ENCODE measurements at places on chromosomes 16 and 17. TPM values are rescaled to one million over a fixed set of nuclear protein-coding genes. Genes with fewer than 3 reads are reported as not detected.
A peak's percentile ranks its signal among the peaks of the same experiment; 100 is the strongest.

GAST gene
- total RNA-seq: not detected

TRIM72 gene
- total RNA-seq: 0.04 TPM

GRCh38 chr16:54935266-54935968 lies 4.8 kb downstream of the IRX5 start:
- H3K4me3 ChIP-seq: peak overlapping the region; percentile 83
- peaks cover 10% of the 10 kb centered on the region for H3K36me3 ChIP-seq
- DNase-seq: no peak
- H3K27me3 ChIP-seq: peaks cover 74% of the 10 kb centered on the region

UTS2R gene
- 7.6 TPM for total RNA-seq

- H3K4me3 ChIP-seq: no peak overlapping the region
- peaks cover 3% of the 10 kb centered on the region for H3K27me3 ChIP-seq
- no peak overlapping the region for H3K27ac ChIP-seq
- no peak for DNase-seq
These were observed 571.5 kb upstream of the PSMD7 start for GRCh38 chr16:73725156-73725555.

DNA sequence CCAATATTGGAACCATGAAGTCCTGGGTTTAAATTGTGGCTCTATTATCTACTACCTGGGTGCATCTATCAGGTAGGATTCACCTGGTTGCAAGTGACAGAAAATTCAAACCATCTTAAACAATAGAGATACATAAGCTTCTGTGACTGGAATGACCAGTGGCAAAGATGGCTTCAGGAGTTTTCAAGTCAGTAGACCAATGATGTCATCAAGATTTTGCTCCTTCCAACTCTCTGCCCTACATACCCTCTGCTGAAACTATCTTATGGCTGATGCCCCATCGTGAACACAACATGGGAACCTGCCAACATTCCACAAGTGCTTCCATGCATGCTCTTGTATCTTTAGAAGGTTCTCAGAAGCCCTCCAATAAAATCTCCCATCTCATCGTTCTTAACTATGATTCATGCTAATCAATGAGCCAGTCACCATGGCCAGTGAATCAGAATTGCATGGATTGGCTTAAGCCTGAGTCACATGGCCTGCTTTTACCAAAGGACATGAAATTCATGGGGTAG lies 180.9 kb downstream of the GRIN2A start:
- no peaks in the 10 kb centered on the region for H3K36me3 ChIP-seq
- no peak overlapping the region for H3K4me3 ChIP-seq
- no peak overlapping the region for H3K27ac ChIP-seq
- DNase-seq: no peak

SOCS1 gene
- 11.7 TPM for total RNA-seq

DNA sequence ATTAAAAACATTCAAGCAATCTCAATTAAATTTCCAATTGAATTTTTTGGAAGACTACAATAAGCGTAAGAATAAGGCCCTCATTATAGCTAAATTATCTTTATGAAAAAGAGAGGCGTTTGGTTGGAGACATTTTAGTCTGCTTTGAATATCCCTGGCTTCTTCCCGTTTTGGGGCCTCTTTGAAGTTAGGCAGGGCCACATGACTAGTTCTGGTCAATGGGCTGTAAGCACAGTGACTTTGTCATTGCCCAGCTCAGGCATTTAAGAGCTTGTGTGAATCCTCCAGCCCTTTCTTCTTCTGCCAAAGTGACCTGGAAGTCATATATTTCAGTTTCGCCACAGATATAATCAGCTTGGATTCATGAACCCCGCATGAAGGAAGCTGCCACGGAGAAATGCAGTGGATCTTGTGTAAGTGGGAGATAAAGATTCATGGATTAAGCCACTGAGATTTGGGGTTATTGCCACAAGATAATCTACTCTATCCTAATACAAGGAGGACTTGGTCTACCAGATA lies 21.7 kb upstream of the UBTF start:
- peak overlapping the region; percentile 71 for H3K27ac ChIP-seq
- DNase-seq: no peak
- H3K27me3 ChIP-seq: peaks cover 3% of the 10 kb centered on the region
- peaks cover 13% of the 10 kb centered on the region for H3K4me1 ChIP-seq
- H3K36me3 ChIP-seq: no peaks in the 10 kb centered on the region
- no peak overlapping the region for H3K4me3 ChIP-seq

ZNF624 gene
- total RNA-seq: 11.7 TPM

GRCh38 chr17:57145347-57145746 lies 60.3 kb downstream of the AKAP1 start:
- H3K4me3 ChIP-seq: no peak overlapping the region
- no peak overlapping the region for H3K27ac ChIP-seq
- H3K36me3 ChIP-seq: no peaks in the 10 kb centered on the region
- H3K27me3 ChIP-seq: peaks cover 3% of the 10 kb centered on the region
- H3K4me1 ChIP-seq: peaks cover 3% of the 10 kb centered on the region

DNA sequence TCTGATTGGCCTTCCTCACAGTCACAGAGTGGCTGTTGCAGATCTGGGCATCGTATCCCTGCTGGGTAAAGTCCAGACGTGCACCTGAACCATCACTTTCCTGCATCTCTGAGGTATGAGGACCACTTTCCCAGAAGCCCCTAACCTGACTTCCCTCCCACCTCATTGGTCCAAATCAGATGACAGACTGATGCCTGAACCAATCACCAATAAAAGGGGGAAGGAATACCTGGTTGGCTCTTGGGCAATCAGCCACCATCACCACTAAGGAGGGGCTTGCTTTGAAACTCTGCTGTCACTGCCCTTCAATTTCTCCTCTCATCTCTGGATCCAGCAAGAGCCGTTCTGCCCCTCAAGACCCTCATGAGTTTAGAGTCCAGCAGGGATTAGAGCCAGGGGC lies 13.6 kb upstream of the WFDC1 start:
- H3K36me3 ChIP-seq: no peaks in the 10 kb centered on the region
- H3K4me1 ChIP-seq: peaks cover 11% of the 10 kb centered on the region
- no peaks in the 10 kb centered on the region for H3K27me3 ChIP-seq
- no peak overlapping the region for H3K27ac ChIP-seq

- peaks cover 3% of the 10 kb centered on the region for H3K4me1 ChIP-seq
- H3K27ac ChIP-seq: no peak overlapping the region
- no peaks in the 10 kb centered on the region for H3K36me3 ChIP-seq
- H3K4me3 ChIP-seq: no peak overlapping the region
These were observed 5.3 kb upstream of the MKS1 start for GRCh38 chr17:58224315-58224714.

GRCh38 chr17:34479371-34479770 lies 100.0 kb upstream of the TMEM132E start:
- DNase-seq: no peak
- no peaks in the 10 kb centered on the region for H3K36me3 ChIP-seq
- H3K4me1 ChIP-seq: no peaks in the 10 kb centered on the region
- H3K27ac ChIP-seq: no peak overlapping the region
- no peak overlapping the region for H3K4me3 ChIP-seq

RHBDL1 gene
- 6.0 TPM for total RNA-seq

GRCh38 chr17:55062921-55063320 lies 94.4 kb downstream of the STXBP4 start:
- H3K4me3 ChIP-seq: no peak overlapping the region
- H3K4me1 ChIP-seq: peaks cover 18% of the 10 kb centered on the region
- H3K27ac ChIP-seq: no peak overlapping the region
- no peaks in the 10 kb centered on the region for H3K27me3 ChIP-seq

DNA sequence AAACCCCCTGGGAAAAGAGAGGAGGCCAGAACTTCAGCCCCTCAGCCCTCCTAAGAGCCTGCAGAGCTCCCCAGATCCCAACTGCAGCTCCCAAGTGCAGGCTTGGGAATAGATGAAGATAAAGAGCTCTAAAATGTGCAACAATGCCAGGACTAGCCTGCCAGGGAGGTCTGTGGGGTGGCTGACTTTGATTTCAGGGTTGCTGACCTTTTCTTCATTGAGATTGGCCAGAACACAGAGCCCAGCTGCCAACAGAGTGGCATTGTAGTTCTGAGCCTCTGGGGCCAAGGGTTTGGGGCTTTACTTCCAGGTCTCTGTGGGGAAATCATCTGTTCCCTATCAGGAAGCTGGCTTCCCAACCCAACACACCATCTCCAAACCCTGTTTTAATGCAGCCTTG lies 120.6 kb downstream of the COPRS start:
- no peak overlapping the region for H3K4me3 ChIP-seq
- no peaks in the 10 kb centered on the region for H3K27me3 ChIP-seq

GJD3 gene
- total RNA-seq: not detected

DNA sequence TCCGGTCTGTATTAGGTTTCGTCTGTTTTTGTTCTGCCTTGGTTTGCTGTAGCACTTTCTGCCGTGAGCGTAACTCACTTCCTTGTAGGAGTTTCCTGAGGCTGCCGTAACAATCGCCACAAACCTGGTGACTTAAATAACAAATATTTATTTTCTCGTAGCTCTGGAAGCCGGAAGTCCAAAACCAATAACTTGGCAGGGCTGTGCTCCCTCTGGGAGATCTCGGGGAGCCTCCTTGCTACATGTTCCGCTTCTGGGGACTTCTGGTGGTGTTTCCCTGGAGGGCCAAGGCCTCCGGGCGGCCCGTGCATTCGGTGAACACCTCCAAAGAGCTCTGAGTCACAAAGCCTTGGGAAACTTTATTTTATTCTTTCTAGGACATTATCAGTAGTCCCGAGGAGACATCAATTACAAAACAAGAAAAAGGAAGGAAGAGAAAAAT lies 6.8 kb upstream of the WDR45B start:
- H3K27ac ChIP-seq: no peak overlapping the region
- no peaks in the 10 kb centered on the region for H3K4me1 ChIP-seq
- DNase-seq: no peak
- no peaks in the 10 kb centered on the region for H3K27me3 ChIP-seq

DNA sequence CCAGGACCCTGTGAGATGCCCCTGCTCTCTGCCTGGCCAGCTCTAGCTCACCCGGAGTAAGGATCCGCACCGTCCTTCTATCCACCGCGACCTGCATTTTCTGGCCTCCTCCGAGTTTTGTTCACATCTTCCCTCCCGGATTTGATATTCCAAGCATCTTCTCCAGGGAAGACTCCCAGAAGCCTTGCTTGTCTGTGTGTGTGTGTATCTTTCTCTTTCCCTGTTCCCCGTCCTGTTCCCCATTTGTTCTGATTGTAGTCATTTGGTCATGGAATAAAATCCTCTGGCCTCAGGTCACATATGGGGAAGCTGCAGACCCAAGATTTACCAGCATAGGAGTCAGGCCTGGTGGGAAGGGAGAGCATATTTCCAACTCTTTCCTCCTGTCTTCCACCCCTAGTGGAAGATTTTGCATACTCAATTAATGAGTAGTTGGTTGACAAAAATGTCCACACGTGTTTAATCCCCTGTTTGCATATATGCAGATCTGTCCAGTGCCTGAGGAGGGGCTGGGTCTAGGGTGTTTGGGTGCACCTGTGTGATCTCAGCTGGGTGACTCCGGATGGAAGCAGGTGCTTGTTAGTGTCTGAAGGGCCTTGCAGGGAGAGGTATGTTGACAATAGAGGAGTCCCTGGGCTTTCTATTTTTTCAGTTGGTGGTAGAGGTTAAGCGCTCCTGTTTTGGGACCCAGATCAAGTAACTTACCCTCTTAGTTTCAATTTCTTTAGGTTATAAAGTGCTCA lies 1.9 kb downstream of the PRAC1 start:
- H3K36me3 ChIP-seq: no peaks in the 10 kb centered on the region
- H3K4me3 ChIP-seq: peak overlapping the region; percentile 79
- peaks cover 49% of the 10 kb centered on the region for H3K4me1 ChIP-seq
- peak overlapping the region; percentile 98 for H3K27ac ChIP-seq
- peaks cover 96% of the 10 kb centered on the region for H3K27me3 ChIP-seq
- no peak for DNase-seq

IL21R gene
- 0.22 TPM for total RNA-seq

FBXW10 gene
- total RNA-seq: 0.16 TPM

DNA sequence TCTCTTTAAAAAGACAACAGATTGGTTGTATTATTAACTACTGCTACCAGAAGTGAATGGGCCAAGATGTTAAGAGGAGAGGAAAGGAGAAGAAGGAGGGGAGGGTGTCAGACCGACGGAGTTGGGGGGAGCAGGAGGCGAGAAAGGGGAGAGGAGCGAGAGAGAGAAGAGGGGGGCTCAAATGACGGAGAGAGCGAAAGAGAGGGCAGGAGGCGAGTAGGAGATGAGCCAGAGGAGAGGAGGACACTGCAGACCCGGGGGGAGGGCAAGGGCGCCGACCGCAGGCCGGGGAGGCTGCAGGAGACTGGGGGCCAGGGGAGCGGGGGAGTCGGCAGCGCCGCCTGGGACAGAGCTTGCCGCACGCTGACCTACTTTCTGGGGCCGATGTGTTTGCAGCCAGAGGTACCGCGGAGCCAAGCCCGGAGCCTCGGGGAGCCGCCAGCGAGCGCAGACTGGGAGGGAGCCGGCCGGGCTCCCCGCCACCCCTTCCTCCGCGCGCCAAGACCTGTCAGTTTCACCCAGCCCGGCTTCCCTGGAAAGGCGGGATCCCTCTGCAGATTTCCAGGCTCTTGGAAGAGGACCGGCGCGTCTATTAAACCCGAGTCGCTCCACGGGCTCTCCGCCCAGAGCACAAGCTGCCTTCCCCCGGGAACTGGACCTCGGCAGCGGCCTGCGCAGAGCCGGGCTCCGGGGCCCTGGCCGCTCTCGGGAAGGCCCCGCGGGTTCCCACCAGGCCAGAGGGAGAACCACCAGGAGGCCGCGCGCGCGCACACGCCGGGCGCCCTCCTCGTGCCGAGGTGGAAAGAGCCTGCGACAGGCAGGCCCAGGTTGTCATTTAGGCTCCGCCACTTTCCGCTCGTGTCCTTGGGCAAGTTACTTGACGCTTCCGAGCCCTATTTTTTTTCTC lies 74.6 kb downstream of the CMC2 start:
- no peaks in the 10 kb centered on the region for H3K36me3 ChIP-seq
- peak; percentile 38 for DNase-seq
- peak overlapping the region; percentile 64 for H3K27ac ChIP-seq
- peaks cover 22% of the 10 kb centered on the region for H3K4me1 ChIP-seq
- peak overlapping the region; percentile 72 for H3K4me3 ChIP-seq
- peaks cover 54% of the 10 kb centered on the region for H3K27me3 ChIP-seq

DNA sequence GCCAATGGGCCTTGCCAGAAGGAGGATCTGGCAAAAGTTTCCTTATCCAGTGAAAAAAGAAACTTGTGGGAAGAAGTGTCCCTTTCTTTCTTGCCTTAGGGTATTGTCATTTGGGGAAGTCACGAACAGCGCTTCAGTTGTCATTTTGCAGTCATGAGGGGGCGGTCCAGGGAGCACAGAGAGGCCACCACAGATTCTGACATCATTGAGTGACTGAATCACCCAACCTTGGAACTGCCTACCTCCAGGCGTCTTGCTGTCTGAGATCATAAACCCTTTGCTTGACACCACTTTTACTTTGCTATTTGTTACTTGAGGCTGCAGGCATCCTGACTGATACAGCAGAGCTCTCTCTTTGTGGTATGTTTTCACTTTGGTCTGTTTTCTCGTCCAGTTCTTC lies 3.1 kb upstream of the WSCD1 start:
- no peaks in the 10 kb centered on the region for H3K36me3 ChIP-seq
- DNase-seq: no peak
- H3K27me3 ChIP-seq: peaks cover 89% of the 10 kb centered on the region
- no peak overlapping the region for H3K4me3 ChIP-seq
- H3K27ac ChIP-seq: no peak overlapping the region

- H3K4me3 ChIP-seq: peak overlapping the region; percentile 45
- H3K27ac ChIP-seq: peak overlapping the region; percentile 43
- DNase-seq: no peak
- H3K36me3 ChIP-seq: peaks cover 22% of the 10 kb centered on the region
These were observed 1.7 kb downstream of the SMARCE1 start for GRCh38 chr17:40645943-40646342.

- no peak for DNase-seq
- no peak overlapping the region for H3K27ac ChIP-seq
- H3K4me3 ChIP-seq: peak overlapping the region; percentile 72
- H3K27me3 ChIP-seq: peaks cover 29% of the 10 kb centered on the region
These were observed 138.9 kb downstream of the SEC14L1 start for GRCh38 chr17:77279448-77280303.

GRCh38 chr17:43810226-43810715 lies 22.7 kb downstream of the MPP3 start:
- H3K4me1 ChIP-seq: no peaks in the 10 kb centered on the region
- peaks cover 18% of the 10 kb centered on the region for H3K36me3 ChIP-seq

ZFP1 gene
- 21.8 TPM for total RNA-seq

RND2 gene
- total RNA-seq: 7.6 TPM
